ENCODE measurements at places on chromosomes 13 and 19.

DNA sequence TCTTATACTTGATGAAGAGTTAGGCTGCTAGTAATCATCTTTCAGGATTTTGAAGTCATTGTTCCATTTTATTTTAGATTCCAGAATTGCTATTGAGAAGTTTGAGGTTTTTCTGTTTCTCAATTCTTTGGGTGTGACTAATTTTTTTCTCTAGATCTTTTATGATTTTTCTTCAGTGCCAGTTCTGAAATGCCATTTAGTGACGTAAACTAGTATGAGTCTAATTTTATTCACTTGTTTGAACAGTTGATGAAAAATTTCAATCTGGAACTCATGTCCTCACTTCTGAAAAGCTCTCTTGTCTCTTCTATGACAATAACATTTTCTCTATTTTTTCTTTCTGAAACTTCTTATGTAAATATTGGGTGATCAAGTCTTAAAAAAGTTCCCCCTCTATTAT lies 188.5 kb upstream of the HTR2A start:
- DNase-seq: no peak

DNA sequence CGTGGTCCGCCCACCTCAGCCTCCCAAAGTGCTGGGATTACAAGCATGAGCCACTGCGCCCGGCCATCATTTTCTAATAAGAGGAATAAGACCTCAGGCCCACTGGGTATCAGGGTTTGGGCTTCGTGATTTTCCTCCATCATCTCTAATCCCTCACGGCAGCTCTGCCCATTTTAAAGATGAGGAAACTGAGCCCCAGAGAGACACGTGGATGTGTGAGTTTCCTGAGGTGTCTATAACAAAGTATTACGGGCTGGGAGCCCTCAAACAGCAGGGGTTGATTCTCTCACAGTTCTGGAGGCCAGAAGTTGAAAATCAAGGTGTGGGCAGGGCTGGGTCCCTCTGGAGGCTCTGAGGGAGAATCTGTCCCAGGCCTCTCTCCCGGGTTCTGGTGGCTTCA lies 33.7 kb downstream of the MYO9B start:
- DNase-seq: no peak

- DNase-seq: no peak
Measured at GRCh38 chr13:60689076-60689475, 292.1 kb downstream of the TDRD3 start.

DNA sequence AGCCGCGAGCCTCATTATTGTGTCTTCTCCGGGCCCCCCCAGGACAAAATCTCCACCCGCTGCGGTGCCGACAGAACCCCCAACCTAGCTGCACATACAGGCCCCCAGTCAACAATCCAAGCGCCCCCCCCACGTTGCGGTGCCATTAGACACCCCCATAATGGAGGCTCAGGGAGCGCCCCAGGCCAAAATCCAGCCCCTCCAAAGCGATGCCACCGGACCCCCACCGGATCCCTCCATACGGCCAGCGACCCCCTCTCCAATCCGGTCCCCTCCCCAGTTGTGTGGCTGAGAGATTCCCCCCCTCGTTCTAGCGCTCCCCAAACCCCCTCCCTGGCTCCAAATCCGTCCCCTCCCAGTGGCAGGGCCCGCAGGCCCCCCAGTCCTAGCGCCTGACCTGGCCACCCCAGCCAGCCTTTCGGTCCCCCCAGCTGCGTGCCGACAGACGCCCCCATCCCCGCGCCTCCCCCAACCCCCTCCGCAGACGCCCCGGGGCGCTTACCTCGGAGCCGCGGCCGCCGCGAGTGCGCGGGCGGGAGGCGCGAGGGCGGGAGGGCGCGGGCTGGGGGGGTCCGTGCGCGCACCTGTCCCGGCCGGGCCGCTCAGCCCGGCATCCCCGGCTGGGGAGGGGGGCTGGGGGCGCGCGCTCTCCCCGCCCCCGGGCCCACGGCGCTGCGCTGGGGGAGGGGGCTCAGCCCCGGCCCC lies 21.6 kb upstream of the SEMA6B start:
- DNase-seq: no peak

DNA sequence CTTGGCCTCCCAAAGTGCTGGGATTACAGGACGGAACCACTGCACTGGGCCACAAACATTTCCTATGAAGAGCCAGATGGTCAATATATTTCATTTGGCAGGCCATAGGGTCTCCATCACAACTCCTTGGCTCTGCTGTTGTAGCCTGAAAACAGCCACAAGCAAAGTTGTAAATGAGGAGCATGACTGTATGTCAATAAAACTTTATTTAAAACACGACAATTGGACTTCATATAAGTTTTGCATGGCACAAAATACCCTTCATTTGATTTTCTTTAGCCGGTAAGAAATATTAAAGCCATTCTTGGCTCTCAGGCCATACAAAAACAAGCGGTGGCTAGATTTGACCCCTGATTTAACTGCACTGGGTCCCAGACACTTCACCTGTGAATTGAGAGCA lies 3.1 kb upstream of the FPR1 start:
- no peak for DNase-seq

All from activated CD8-positive, alpha-beta memory T cell treated with anti-CD3 and anti-CD28 coated beads, Interleukin-2, amount 50 U/mL, for 4 hours (primary cell).